ENCODE measurements at places on chromosomes 5 and 9. TPM values are rescaled to one million over a fixed set of nuclear protein-coding genes. Genes with fewer than 3 reads are reported as not detected.

SLC6A7 gene
- polyA plus RNA-seq = 0.81 TPM

DYNC2I2 gene
- polyA plus RNA-seq = 37.6 TPM

ACOT12 gene
- 0.22 TPM for polyA plus RNA-seq

HMMR gene
- 1.1 TPM for polyA plus RNA-seq

ACSL6 gene
- 0.89 TPM for polyA plus RNA-seq

GPX3 gene
- polyA plus RNA-seq = 1,014 TPM

HSD17B4 gene
- polyA plus RNA-seq = 424 TPM

ADAMTS2 gene
- 6.3 TPM for polyA plus RNA-seq

ZBTB26 gene
- polyA plus RNA-seq = 10.5 TPM

HTR1A gene
- not detected for polyA plus RNA-seq

ZNF367 gene
- 1.3 TPM for polyA plus RNA-seq

PIGO gene
- polyA plus RNA-seq = 13.4 TPM

Measured in small intestine (tissue), 16 donors.